ENCODE measurements at places on chromosomes 7 and 10.

DNA sequence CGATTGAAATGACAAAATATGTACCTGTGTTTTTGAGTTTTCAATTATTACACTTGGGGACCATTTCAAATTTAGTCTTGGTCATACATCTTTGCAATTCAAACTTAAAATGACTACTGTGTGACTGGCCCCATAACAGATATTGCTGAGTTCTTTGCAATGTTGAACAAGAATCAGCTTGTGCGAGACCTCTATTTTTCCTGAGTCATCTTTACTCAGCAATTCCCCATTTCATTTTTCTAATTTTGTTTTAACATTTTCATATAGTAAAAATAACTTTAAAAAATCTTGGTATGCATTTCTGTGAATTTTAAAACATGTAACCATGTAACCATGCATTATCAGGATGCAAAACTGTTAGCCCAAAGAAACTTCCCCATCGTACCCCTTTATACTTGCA, 678.1 kb downstream of the ANKRD7 start:
- no peak for DNase-seq

GRCh38 chr7:67843001-67843565, 846.5 kb downstream of the TYW1 start:
- no peak for DNase-seq

GRCh38 chr7:1567896-1568510, 1.8 kb downstream of the PSMG3 start:
- DNase-seq = no peak

- DNase-seq = peak; percentile 94
Observed at GRCh38 chr10:72009425-72010081, 45.4 kb downstream of the CHST3 start.

GRCh38 chr7:5354460-5355232, 69.0 kb downstream of the TNRC18 start:
- DNase-seq = no peak

DNA sequence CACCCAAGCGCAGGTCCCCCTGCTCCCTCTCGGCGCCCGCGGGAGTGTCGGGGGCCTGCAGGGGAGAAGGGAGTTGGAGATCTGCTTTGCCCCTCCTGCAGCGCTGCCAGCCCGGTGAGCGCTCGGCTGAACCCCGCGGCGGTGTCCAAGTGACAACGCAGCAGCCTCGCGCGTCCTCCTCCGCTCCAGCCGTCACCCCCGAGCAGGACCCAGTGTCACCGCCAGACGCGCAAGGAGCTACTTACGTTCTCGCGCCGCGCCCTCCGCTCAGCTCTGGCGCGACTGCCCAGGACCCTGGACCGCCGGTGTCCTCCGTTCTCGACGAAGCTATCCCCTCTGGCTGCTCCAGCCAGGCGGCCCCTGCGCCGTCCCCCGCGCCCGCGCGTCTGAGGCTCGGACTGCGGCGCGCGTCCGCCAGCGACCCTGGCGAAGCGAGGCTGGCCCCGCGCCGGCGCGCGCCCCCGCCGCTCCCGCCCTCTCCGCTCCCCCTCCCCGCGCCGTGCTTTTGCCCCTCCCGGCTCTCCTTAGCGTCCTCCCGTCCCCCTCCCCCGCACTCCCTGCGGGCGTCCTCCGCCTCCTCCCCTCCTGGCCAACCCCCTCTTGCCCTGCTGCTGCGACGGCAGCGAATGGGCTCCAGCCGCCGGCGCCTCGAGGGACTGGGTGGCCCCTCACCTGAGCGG, at the start of gene NRCAM:
Gene NRCAM (minus strand): TSS at position 439 of the 680 bp plus-strand sequence. CDS start 216,372 bp downstream, outside the sequence.
- no peak for DNase-seq

DNA sequence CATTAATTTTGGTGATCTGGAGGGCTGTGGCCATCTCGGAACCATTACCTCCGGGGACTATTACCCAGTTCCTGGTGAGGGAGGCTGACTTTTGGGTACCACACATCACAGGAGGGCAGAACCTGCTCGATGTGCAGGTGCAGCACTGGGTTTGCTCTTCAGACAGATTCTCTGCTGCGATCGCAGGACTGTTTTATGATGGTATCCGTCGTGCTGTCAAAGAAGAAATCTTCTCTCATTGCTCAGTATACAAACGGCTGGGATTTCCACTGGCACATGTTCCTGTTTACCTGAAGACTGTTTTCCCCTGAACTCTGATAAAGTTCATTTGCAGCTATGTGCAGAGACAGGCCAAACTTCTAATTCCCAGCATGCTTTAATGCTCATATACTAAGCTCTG, 27.2 kb upstream of the SHH start:
- no peak for DNase-seq

GRCh38 chr10:17056781-17057428, 72.7 kb downstream of the CUBN start:
- DNase-seq = peak; percentile 85

DNA sequence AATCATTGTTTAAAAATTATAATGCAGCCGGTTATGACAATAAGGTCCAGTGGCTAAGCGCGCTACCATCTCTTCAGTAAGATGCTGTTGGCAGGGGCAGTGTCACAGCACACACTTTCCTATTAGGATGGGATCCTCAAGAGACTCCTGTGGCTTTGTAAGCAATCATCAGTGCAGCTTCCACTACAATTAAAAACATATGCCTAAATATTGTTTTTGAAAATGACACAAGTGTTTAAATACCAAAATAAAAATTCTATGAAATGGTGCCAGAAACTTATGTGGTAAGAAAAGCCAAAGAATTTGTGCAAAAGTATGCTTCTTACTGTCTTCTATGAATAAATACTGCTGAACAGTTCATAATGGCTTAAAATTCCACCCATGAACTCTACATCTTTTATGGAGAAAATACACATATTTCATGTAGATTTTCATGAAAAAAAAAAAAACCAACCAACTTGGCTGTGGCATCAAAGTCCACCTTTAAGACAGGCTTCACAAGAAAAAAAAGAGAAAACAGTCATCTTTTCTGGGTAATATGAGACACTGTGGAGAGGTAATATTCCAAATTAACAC, 132.8 kb downstream of the SEMA3C start:
- peak; percentile 85 for DNase-seq

GRCh38 chr7:139775829-139776266, 1.9 kb downstream of the HIPK2 start:
- peak; percentile 52 for DNase-seq

GRCh38 chr10:101451667-101452069, 97.7 kb downstream of the BTRC start:
- no peak for DNase-seq

- no peak for DNase-seq
Observed at GRCh38 chr7:66279912-66280311, 74.8 kb downstream of the TPST1 start.

GRCh38 chr10:118912961-118913600, 116.4 kb upstream of the NANOS1 start:
- no peak for DNase-seq

DNA sequence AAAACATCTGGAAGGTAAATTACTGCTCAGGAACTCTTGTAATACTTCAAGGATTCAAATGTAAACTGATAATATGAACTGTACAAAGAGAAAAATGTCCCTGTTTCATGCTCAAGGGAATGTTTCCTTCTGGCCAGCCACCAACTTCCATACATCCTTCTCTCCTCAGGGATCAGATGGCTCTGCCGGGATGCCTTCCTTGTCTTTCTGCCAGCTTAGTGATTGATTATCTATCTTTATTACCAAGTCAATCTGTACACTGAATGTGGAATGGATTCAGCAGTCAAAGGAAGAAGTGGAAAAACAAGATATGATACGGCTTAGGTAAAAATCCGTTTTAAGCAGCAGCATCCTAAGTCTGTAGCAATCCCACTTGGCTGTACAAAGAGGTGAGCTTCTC, 178.3 kb downstream of the PTN start:
- no peak for DNase-seq

GRCh38 chr7:4995429-4995969, 36.5 kb upstream of the MMD2 start:
- no peak for DNase-seq

DNA sequence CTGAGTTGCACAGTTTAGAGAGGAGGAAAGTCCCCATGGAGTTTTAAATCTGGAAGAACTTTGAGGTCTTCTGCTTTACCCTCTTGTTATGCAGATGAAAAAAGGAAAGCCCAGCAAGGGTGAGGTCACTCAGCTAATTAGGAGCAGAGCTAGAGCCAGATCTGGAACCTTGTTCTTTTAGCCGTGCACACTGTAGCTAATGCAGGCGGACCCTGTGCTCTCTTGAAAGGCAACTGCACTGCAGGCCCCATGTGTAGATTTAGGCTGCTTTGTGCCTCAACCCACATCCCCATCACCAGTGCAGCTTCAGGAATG, 63.4 kb downstream of the SYPL1 start:
- DNase-seq = no peak

- no peak for DNase-seq
Observed at GRCh38 chr10:91797048-91797690, 1.1 kb upstream of the TNKS2 start.

DNA sequence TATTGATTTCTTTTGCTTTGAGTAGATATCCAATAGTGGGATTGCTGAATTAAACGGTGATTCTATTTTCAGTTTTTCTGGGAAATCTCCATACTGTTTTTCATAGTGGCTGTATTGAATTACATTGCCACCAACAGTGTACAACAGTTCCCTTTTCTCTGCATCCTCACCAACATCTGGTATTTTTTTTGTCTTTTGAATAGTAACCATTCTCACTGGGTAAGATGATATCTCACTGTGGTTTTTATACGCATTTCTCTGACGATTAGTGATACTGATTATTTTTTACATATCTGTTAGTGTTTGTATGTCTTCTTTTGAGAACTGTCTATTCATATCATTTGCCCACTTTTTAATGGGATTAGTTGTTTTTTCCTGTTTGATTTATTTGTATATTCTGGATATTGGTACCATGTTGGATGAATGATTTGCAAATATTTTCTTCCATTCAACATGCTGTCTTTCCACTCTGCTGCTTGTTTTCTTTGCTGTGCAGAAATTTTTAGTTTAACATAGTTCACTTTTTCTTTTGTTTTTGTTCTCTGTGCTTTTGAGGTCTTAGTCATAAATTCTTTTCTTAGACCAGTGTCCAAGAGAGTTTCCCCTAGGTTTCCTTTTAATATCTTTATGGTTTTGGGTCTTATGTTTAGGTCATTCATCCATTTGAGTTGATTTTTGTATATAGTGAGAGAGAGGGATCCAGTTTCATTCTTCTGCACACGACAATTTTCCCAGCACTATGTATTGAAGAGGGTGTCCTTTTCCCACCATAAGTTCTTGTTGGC, 584.7 kb downstream of the PHTF2 start:
- no peak for DNase-seq

DNA sequence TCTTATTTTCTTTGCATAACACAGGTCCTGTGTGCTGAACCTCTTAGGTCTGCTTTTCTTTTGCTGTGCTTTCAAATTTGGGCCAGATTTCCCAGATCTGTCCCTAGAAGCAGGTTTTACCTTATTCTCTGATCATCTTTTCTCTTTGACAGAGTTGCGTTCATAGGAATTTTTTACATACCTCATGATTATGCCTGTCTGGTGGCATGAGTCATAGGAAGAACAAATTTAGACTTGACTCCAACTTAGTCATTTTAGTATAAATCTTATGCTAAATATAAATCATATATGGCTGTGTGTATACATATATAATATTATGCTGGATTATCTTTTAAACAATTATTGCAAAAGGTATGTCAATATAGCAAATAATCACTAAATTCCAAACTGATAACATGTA, 1038.9 kb downstream of the GRM8 start:
- no peak for DNase-seq

GRCh38 chr10:52245547-52245946, 68.5 kb upstream of the DKK1 start:
- DNase-seq = no peak

DNA sequence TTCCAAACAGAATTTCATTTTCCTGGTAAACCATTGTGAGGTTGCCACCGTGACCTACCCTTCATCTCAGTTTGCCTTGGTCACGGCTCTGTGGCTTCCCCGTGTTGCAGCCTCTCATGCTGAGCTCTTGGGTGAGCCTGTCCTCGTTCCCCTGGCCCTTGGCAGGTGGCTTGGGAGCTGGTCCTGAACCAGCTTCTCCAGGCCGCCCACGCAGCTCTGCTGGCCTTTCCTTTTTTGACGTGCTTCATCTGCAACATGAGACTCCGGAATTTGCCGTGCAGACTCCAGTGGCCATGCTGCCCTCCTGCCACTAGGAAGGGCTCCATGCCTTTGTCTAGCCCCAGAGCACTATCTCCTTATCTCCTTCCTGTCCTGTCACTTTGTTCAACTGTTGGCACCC, 93.0 kb upstream of the NPS start:
- no peak for DNase-seq

GRCh38 chr7:32357535-32358277, 132.5 kb downstream of the LSM5 start:
- no peak for DNase-seq

- DNase-seq = no peak
Observed at GRCh38 chr10:29169021-29169420, 119.8 kb upstream of the LYZL1 start.

GRCh38 chr7:17390392-17390791, 91.9 kb downstream of the AHR start:
- DNase-seq = no peak

- no peak for DNase-seq
Observed at GRCh38 chr7:111931958-111932357, 274.2 kb downstream of the DOCK4 start.

- DNase-seq = peak; percentile 29
Observed at GRCh38 chr7:74417419-74417971, 36.2 kb upstream of the GTF2IRD1 start.

GRCh38 chr7:2201686-2202360, 30.9 kb downstream of the MAD1L1 start:
- no peak for DNase-seq

DNA sequence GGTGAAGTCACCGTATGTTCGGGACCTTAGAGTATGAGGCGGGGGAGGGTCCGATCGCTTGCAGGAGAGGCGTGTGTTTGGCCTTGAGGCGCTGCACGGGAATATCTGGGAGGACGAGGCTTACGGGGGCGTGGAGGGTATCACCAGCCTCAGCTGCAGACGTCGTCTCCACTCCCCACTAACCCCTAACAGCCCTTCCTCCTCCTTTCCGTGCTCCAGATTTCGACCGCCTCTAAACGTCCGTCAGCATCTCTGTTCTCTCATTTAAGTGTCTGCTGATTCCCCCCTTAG, 23.5 kb upstream of the ZNF12 start:
- no peak for DNase-seq

GRCh38 chr10:33129141-33129995, 171.3 kb upstream of the ITGB1 start:
- DNase-seq = peak; percentile 96

All from fibroblast of skin of left quadriceps (primary cell).